ENCODE measurements at places on chromosomes 3 and 15.

GRCh38 chr3:31378231-31378630, 154.5 kb upstream of the STT3B start:
- no peak for DNase-seq

DNA sequence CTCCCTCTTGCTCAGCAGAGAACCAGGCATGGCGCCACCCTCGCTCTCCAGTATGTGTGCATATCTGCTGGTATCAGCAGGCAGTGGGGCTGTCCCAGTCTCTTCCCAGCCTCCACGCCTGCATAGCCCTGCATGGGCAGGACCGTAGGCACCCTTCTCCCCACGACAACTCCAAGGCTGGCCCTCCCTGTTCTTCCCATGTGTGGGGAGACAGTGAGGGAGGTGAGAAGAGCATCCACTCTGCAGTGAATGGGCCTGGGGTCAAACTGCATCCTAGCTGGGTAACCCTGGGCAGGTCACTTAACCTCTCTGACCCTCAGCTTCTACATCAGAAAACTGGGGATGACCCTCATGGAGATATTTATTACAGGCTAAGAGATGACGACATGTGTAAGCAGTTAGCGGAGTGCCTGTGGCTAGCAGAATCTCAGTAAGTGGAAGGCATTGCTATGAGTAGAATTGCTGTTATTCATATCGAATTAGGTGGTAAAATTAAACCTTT, 13.3 kb upstream of the SSUH2 start:
- DNase-seq: no peak

DNA sequence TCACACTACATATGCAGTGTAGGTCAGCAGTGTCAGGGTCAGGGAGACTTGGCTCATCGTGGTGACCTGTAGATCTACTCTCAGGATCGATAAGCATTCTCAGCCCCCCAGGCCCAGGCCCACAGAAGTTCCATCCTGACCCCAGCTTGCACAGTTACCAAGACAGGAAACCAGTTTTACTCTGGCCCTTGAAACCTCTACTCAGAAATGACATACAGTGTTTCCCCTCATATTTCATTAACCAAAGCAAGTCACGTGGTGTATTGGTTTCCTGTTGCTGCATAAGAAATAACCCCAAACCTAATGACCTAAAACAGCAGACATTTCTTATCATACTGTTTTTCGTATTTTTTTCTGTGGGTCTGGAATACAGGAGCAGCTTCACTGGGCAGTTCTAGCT, 242.2 kb downstream of the SLCO3A1 start:
- no peak for DNase-seq

DNA sequence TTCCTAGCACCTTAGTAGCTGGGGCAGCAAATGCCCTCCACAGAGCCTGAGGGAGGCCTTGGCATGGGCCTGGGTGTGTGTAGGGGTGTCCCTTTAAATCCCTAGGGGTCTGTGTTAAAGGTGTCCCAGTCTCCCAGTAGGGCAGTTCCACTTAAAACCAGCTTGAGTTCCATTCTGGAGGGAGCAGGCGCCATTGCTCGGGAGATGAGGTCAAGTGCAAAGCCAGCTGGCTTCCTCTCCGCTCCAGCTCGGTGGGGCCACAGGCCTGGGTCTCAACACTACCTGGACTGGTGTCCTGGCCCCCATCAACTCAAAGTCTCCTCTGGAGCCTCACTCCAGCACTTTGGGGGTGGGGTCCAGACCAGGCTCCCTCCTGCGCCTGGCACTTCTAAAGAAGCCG, 25.2 kb downstream of the FEM1B start:
- DNase-seq: no peak

DNA sequence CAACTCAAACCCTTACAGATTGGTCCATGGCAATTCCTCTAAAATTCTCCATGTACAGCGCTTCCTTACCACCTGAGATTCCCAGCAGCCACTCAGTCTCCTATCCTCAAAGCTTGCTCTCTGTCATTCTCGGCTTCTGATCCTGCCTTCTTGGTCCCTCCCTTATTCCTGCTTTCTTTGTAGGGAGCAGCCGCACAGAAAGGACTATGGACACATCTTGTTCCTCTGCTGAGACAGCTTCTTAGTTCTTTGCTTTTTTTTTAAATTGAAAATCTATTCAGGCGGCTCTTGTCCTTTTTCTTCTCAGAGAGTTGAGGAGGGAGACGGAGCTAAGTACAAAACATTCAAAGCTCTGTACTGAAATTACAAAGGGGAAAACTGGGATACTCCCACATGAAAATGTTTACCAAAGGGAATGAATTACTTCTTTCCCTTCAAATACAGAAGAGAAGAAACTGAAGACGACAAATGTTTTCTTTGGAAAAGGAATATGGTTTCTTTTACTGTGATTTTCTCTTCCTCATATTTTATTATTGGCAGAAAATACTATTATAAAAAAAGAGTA, 285.1 kb downstream of the IL20RB start:
- DNase-seq: no peak

- DNase-seq: no peak
These were observed 60.7 kb downstream of the EXOG start for GRCh38 chr3:38556640-38557358.

GRCh38 chr3:61132062-61132461, 119.2 kb downstream of the FHIT start:
- DNase-seq: no peak

DNA sequence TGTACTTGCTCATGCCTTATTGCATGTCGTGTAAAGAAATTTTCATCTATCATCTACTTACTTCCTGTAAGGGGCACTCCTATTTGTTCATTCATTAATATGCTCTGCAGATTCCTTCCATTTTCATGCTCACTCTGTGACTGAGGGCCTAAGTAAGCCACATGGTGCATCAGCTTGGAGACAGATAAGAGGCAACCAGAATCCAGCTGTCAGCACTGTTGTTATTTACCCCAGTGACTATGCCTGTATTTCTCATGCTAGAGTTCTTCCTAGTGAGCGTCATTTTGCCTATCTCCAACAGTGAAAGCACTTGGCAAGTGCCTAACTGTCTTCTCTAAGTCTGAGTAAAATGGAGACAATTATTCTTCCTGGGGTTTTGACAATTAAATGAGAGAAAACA, 124.8 kb upstream of the ABI3BP start:
- no peak for DNase-seq

DNA sequence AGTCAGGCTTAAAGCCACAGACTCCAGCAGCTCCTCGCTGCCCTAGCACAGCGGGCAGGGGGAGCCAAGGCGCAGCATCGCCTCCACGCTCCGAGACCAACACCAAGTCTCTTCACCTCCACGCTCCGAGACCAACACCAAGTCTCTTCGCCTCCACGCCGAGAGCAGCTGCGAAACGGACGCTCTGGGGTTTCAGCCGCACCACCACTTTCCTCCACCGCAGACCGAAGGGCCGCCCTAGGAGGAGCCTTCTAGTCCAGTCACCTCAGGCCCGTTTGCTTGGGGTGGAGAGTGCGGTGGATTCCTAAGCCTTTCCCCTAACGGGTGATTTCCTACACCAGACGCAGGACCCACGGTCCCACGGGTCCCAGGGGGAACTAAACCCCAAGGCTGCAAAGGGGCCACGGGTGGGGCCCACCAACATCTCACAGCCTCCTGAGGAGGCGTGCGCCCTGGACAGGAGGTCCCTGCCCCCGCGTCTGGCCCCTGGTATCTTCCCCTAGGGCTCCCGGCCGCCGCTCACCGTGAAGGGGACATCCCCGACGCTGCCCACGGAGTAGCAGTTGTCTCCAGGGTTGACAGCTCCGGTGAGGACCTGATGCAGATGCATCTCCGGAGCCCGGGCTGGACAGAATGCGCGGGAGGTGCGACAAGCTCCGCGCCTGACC, 501 bp downstream of the DMXL2 start:
- DNase-seq: no peak
